NCI-H446 (cell line): ENCODE measurements at places on chromosomes 1 and 21.

DNA sequence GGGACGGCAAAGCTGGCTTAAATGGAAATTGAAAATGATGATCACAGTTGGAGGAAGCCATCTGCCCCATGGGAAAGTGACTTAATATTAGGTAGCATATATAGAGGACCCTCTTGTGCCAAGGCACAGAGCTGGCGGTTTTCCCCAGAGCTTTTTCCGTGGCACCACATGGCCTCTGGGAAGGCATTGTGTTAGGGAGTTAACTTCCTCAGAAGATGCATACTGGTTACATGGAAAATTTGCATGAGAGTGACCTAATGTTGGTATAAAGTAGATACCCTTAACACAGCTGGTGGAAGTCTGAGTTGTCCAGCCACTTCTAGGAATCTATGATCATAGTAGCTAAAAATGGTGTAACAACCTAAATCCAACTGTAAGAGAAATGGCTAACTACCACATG is 27.3 kb downstream of the CAP1 start:
- no peak for DNase-seq

- DNase-seq, result no peak
These were observed 22.5 kb downstream of the CEP350 start for GRCh38 chr1:179976970-179977651.

DNA sequence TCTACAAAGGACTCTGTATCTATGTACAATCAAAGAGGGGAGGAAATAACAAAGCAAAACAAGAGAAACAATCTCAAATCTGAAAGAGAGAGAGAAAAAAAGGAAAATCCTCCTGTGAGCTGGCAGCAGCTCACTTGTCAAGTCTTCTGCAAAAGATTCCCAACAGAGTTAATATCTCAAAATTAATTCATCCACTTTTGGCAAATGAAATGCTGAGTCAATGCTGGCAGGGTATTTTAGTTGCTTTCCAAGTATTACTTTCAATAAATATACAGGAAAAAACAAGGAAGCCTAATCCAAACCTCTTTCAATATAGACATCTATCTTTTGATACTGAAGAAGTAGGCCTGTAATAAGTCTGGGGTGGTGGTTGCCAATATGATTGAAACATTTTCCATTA is 613.9 kb upstream of the NEGR1 start:
- DNase-seq, result peak; percentile 39

- DNase-seq, result no peak
These were observed 5.6 kb downstream of the TBX19 start for GRCh38 chr1:168285971-168286927.

GRCh38 chr1:21451981-21452411 is 12.1 kb downstream of the NBPF3 start:
- DNase-seq, result no peak

- DNase-seq, result no peak
These were observed 153.8 kb upstream of the C1orf105 start for GRCh38 chr1:172266528-172267174.

- no peak for DNase-seq
These were observed 7.3 kb downstream of the UQCRHL start for GRCh38 chr1:15799928-15800835.

GRCh38 chr1:233962878-233963277 is 58.4 kb downstream of the SLC35F3 start:
- no peak for DNase-seq

DNA sequence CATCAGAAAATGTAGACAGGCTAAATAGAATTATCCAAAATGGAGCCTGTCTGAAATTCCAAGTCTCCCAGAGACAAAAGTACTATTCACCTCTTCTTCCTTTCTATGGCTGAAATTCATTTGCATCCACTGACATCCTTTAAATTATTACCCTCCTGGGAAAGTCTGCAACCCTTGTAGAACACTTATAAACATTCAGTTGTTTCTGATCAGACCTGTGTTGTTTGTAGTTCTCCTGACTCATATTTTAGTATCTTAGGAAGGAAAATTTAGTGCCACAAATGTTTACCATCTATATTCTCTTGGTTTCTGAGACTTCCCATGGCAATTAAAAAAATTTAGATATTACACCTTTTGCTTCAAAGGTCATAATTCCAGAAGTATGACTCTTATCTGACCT is 69.6 kb upstream of the C1orf105 start:
- DNase-seq, result no peak

DNA sequence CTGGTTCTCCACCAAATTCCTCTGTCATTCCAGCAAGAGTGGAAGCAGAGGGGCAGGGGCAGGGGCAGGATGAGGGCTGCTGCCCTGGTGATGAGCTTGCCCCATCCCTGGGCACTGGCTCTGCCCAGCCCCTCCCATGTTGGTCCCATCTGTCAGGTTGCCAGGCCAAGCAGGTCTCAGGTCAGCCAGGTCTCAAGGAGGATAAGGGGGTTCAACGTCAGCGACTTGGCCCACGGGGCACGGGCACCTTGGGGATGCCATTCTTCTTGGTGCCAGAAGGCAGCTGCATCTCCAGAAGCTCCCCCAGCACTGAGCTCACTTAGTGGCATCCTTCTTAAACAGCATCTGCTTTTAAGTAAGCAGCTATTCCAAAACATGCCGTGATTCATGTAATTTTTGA is 133.1 kb downstream of the AJAP1 start:
- DNase-seq, result no peak

DNA sequence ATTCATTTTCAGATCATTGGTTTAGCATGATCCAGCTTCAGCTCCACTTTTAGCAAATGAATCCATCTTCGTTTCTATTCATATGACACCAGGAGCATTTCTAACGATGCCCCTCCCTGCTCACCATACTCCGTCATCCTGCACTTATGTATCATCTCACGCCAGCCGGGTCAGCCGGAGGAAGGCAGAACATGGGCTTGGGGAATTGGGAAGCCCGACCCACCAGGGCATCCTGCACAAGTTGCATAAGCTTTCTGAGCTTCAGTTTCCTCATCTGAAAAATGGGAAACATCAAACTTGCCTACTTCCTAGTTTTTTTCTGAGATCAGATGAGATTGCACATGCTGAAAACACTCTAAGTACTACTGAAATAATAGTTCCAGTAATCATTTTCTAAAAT is 194.7 kb downstream of the AK5 start:
- DNase-seq, result no peak
